Fibroblast of skin of right quadriceps (primary cell): ENCODE measurements at places on chromosomes 12 and 14.
A peak's percentile ranks its signal among the peaks of the same experiment; 100 is the strongest.

- DNase-seq, result no peak
Observed at GRCh38 chr12:2640281-2640680, 154.5 kb upstream of the FKBP4 start.

GRCh38 chr14:69260190-69260860, 367 bp downstream of the GALNT16 start:
- DNase-seq, result no peak

GRCh38 chr12:88228720-88229119, 86.6 kb downstream of the TMTC3 start:
- DNase-seq, result no peak

- DNase-seq, result peak; percentile 59
Observed at GRCh38 chr14:74038020-74038859, 19.1 kb downstream of the BBOF1 start.

GRCh38 chr12:56317675-56318074, 1.9 kb upstream of the CNPY2 start:
- DNase-seq, result no peak

GRCh38 chr14:74425525-74426201, 347 bp downstream of the SYNDIG1L start:
- DNase-seq, result peak; percentile 14

GRCh38 chr12:93569301-93569655, 3.2 kb upstream of the SOCS2 start:
- no peak for DNase-seq

DNA sequence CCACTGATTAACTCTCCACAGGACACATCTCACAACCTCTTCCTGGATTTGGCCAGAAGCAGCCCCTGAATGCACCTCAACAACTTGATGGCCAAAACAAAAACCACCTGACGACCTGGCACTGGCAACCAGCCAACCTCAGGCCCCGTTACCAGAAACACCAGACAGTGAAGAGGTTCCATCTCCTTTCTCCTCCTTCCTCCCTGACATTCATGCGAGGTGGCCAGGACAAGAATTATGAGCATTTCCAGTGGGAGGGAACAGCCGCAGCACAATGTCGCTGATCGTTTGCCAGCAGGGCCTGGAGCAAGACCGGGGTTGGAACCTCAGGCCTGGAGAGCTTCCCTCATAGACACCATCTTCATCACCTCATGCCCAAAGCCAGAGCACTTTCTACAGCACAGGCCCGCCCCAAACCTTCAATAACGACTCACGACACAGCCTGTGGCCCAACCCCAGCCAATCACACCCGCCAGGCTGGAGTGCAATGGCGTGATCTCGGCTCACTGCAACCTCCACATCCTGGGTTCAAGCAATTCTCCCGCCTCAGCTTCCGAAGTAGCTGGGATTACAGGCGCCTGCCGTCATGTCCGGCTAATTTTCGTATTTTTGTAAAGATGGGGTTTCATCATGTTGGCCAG, 48.7 kb downstream of the CCDC88C start:
- no peak for DNase-seq

- peak; percentile 94 for DNase-seq
Observed at GRCh38 chr14:75452900-75453816, 25.3 kb downstream of the JDP2 start.

DNA sequence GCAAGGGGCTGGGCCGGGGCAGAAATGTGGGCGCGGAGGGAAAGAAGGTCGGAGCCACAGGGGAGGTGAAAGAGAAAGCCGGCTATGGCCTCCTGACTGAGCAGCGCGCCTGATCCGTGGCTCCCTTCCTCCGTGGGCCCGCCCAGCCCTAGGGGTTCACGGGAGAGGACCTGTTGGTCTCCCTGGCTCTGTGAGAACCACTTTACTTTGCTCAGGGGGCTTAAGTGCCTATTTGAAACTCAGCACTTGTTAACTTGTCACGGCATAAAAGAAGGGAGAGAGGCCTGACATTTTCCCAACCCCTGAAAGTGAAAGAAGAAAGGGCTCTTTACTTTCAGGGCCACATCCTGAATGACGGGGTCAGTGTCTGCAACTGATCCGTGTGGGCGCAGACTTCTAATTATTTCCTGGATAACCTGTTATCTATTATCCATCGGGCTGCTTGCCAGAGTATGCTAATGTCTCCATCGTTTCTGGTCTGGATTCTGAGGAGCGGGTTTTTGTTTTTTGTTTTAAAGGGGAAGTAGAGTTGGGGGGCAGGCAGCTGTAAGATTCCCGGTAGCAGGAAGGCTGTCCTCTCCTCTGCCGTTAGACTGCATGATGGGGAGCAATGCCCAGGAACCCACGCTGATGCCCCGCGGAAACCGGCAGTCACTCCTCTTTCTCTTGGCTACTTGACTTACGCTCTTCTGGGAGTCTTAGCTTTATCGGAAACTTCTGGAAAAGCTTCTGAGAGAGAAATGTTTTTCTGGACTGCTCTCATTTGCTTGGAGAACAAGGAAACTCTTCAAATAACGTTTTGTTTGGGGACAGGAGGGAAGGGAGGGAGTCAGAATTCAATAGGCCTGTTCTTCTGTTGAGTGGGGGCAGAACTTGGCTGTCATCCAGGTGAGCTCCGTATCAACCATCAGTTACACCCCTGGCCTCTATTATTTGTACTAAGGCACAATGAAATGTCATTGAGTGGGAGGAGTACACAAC, 127.7 kb upstream of the MAX start:
- peak; percentile 68 for DNase-seq

- DNase-seq, result peak; percentile 48
Observed at GRCh38 chr14:94337274-94337673, 14.1 kb upstream of the SERPINA6 start.

- no peak for DNase-seq
Observed at GRCh38 chr12:15823360-15824128, 34.4 kb upstream of the EPS8 start.

DNA sequence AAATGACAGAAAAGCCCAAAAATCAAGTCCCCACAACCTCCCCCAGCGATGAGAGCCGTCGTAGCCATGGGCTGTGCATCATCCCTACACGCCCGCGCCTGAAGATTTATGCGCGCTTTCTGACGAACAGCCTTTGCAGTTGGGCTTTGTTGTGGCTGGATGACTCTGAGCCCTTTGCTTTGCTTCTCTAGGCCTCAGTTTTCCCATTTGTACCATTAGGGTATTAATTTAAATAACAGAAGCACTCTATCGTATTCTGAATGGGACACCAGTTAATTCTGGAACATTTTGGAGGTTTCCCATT, 24.2 kb downstream of the SFSWAP start:
- DNase-seq, result no peak

- DNase-seq, result peak; percentile 68
Observed at GRCh38 chr14:50821510-50822464, 9.2 kb downstream of the NIN start.

- DNase-seq, result no peak
Observed at GRCh38 chr12:131499864-131500190, 211.1 kb upstream of the SFSWAP start.

DNA sequence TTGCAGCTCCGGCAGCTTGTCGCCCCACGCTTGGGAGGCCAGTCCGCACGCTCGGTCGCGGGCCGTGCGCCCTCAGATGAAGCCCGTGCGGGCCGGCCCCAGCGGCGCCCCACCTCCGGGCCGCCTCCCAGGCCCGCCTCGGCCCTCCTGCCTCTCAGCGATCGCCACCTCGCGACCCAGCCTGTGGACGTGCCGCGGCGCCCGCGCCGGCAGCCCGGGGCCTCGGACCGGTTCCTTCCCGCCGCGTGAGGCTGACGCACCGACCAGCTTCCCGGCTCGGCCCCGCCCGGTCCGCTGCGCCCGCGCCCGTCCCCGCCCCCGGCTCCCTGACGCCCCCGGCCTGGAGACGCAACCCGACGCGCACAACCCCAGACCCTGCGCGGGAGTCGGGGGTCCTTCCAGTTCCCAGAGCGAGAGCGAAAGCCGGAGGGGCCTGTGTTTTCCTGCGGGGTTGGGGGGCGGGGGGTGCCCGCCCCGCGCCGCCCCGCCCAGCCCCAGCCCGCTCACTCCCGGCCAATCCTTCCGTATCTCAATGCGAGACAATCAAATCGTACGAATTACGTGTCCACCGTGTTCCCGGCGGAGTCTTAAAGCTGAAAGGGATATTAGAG, at the start of gene ERO1A:
Gene ERO1A (minus strand): TSS at position 78 of the 611 bp plus-strand sequence. CDS start 77 bp downstream, at position 1.
- DNase-seq, result peak; percentile 81

DNA sequence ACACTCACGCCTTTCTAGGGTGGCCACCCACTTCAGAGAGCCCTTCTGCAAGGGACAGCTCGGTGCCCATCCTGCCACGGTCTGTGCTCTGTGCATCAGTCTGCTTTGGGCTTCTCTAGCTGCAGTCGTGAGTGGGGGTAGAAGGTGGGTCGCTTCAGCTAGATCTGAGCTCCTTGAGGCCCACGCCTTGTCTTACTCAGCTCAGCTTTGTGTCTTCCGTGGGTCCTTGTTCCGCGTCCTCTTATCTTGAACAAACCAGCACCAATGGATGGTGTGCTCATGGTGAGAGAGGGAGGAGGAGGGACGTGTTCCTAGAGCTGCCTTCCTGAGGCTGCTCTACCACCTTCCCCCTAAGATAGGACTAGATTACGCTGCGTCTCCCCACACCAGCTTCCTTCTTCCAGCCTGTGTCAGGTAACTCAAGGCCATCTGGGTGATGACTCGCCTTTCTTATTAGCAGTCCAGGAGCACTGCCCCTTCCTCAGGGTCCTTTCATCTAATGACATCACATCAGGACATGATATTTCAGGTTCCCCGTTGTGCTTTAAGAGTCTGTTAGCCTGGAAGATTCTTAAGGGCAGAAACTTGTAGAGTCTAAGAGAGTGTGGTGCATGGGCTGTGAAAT, 118.8 kb downstream of the TSPAN9 start:
- DNase-seq, result no peak

DNA sequence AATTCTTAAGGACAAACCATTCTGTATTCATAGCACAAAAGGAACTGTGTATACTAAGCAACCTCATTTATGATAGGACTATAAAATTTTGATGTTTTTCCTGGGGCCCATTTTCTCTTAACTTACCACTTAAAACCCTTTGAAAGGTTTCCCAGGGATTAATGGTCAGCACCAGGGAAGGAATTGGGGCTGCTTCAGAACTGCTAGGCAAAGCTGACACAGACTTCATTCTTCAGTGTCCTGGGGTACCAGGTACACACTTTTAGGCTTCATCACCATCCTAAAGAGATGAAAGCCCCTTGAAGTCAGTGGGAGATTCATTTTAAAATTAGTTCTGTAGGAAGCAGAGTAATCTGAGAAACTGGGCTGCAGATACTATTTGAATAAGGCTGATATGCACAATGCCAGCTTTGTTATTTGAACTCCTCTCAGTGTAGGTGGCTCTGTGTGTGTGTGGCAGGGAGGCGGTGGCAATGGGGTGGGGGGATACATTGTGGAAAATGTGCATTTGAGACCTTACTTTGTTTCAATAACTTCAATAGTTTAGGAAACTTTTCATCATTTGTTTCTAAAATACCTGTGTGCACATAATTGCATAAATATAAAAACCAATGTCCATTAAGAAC, 329.3 kb upstream of the DCN start:
- no peak for DNase-seq
